CD4-positive, alpha-beta T cell treated with Interleukin-21 for 1 hour (primary cell): ENCODE measurements at places on chromosomes 5 and 9.

DNA sequence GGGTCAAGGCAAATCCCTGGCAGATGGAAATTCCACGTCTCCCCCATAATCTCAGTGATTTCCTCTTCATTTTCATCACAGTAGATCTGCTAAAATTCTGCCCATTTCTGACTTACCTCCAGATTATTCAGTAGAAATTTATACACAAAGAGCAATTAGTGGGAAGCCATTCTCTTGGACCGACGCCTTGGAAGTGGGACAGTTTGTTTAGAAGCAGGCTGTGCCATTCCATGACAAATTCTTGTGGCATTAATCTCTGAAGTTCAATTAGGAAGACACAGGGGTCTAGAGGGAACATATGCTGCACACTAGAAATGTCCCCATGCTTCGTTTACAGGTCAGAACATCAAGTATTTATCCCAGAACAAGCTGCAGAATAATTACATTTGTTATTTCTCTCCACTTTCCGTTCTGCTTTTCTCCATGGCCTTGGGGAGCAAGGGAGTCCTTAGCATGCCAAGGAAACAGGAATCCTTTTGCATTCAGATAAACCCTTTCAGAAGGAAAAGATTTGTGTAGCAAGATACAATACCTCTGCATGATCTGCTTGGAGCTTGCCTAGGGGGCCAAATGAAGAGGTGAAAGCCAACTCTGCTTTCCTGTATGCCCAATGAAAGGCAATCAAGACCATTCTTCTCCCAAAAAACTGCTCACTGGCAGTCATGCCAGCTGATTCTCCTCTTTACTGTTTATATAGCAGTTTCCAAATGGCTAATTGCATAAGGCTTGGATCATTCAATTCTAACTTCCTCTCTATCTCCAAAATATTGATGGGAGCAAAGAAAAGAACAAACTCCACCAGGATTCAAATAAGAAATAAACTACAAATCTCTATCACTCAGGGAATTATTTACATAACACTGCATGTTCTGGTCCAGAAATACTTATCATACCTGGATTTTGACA lies 2.5 kb upstream of the PRKACG start:
- no peak for DNase-seq

GRCh38 chr5:77302247-77302646 lies 91.8 kb downstream of the PDE8B start:
- no peak for DNase-seq

GRCh38 chr5:139906661-139907060 lies 111.1 kb downstream of the PSD2 start:
- DNase-seq = no peak

- DNase-seq = no peak
Observed at GRCh38 chr9:117826837-117827236, 122.6 kb downstream of the TLR4 start.

GRCh38 chr5:132270335-132270665 lies 12.8 kb downstream of the PDLIM4 start:
- DNase-seq = no peak

DNA sequence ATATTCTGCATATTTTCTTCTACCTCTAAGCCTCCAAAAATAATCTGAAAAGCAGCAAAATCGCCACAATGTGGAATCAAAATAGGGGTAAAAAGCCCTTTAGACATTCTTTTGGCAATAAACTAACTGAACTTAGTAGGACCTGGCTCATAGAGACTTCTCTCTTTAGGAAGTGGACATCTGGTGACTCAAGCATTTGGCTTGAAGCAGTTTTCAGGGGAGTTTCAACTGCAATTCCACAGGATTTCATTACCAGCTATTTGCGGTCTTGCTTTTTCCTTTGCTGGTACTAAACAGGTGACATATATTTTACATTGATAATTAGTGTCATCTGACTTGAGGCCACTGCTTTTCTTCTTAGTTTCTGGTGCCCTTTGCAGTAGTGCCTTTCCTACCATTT lies 173.2 kb upstream of the FBN2 start:
- no peak for DNase-seq

GRCh38 chr5:84085387-84086041 lies 299.2 kb downstream of the EDIL3 start:
- no peak for DNase-seq

DNA sequence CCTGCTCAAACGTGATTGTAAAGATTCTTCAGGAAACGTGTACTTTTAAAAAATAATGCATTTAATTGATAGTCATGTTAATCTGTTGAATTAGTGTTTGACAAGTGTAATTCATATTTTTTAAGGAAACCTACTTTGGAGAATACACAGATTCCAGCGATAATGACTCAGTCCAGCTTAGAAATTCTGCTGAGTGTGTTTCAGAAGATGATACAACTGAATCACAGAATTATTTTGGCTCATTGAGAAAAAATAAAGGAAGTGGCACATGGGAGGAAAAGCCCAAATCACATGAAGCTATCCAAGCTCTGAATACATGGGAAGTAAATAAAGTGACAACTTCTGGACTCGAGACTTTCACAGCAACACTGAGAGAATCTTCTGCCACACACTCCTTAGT lies 37.8 kb downstream of the ICE1 start:
- DNase-seq = no peak

DNA sequence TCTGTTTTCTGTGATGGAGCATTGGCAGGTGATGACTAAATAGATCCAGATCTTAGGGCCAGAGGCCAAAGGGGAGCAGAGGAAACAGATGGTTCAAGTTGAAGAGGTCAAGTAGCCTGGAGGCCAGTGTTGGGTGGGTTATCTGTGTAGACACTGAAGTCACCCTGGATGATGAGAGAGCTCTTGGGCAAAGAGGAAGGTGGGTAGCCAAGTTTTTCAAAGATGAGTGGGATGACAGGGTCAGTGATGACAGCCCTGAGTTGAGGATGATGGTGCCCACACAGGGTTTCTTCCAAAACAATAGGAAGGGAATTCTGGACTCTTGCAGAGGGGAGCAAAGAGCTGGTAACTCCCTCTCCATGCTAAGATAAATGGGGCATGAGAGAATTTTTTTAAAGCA lies 76.6 kb downstream of the CD180 start:
- no peak for DNase-seq

- DNase-seq = no peak
Observed at GRCh38 chr5:96093890-96094381, 132.3 kb upstream of the ELL2 start.

- no peak for DNase-seq
Observed at GRCh38 chr9:79665369-79665768, 93.6 kb downstream of the TLE4 start.

- DNase-seq = no peak
Observed at GRCh38 chr5:121218086-121218485, 633.6 kb upstream of the FTMT start.

DNA sequence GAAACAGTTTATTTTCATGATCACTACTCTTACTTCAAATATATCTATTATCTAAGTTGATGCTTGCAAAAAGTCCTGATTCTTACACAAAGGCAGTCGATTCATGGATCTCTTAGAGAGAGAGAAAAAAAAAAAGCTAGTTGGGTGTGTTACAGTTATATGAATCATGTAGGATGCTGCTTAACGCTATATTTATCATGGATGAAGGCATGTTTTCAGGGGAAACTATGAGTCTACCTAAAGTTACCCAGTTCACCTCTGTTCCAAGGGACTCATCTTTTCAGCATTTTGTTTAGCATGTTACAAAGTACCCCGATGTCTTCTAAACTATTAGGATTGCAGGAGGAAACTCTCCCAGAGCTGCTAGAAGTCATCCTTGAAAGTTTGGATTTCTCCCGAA lies 13.5 kb downstream of the TMC1 start:
- DNase-seq = no peak
